Cardiac septum (tissue), 1 donor: ENCODE measurements at places on chromosomes 12 and 14.

DNA sequence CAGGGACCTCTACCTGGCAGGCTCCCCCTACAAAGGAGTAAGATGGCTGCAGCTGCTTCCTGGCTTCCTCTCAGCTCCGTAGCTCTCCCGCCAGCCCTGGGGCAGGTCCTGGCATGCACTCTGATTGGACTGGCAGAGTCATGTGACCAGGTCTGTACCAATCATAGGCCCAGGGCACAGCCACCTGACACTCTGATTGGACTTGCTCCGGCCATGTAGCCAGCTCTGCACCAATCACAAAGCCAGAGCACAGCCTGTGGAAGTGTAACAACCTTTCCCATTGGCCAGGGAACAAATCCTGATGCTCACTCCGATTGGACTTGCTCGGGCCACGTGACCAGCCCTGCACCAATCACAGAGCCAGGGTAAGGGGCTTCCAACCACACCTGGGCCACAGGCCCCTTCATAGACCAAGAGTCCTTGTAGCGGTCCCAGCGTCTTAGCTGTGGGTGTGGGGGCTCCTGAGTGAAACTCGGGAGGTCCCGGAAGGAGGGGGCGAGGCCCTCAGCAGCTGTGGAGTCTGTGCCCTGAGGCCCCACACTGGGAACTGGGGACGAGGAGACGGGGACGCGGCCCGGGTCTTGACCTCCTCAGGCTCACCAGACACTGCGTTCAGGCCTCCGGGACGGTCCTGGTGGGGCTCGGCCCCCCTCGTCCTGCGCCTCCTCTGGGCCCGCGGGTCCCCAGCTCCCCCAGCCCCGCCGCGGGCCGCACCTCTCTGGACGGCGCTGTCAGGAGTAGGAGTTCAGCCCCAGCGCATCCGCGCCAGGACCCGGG, 210.6 kb downstream of the ADGRD1 start:
- no peak for DNase-seq

- DNase-seq, result no peak
Measured at GRCh38 chr12:68913682-68914081, 19.3 kb downstream of the CPM start.

DNA sequence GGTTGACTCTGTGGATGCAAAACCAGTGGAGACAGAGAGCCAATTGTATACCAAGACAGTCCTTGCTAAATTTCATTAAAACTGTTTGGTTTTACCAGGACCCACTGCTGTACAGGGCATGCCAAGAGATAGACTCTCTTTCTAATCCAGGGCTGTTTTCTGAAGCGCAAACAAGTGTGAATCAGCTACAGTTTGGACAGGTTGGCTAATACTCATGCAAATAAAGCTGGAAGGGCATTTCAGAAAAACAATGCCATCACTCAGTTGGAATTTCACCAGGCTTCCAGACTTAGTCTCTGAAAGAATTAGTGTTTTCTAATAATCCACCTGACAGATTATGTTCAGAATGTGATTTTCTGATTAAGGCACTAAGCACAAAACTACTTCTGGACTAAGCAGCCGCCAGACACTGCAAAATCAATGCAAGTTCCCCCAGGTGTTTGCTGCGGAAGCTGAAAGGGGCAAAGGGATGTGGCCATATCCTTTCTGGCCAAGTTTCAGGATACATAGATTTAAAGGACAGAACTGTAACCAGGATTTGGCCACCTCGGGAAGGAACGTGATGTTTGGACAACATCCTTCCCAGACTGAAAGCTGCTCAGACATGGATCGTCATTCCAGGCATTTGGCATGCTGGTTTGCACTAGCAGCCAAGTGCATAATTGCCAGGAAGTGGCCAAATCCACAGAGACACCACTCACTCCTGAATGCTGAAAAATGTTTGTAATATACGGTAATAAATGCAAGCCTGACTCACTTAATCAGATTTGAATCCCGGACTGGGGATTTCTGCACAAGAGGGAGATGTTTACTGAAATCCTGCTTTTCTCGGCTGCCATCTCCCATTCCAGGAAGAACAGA, 32.0 kb upstream of the CDKN3 start:
- DNase-seq, result no peak

DNA sequence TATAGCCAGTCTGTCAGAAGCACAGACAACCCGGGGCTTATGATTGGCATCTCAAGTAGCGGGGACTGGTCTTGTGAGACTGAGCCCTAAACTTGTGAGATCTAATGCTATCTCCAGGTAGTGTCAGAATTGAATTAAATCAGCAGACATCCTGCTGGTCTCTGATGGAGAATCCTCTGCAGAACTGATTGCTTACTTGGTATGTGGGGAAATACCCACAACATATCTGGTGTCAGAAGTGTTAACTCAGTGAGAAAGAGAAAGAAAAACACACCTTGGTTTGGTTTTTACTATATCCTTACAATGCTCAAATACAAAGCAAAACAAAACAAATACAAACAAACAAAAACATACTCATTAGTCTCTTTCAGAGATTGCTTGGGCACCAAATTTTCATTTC, 10.0 kb downstream of the SEL1L start:
- no peak for DNase-seq

- no peak for DNase-seq
Measured at GRCh38 chr12:132190834-132191500, 46.7 kb downstream of the NOC4L start.

- no peak for DNase-seq
Measured at GRCh38 chr14:33934043-33934750, 16.7 kb downstream of the EGLN3 start.

DNA sequence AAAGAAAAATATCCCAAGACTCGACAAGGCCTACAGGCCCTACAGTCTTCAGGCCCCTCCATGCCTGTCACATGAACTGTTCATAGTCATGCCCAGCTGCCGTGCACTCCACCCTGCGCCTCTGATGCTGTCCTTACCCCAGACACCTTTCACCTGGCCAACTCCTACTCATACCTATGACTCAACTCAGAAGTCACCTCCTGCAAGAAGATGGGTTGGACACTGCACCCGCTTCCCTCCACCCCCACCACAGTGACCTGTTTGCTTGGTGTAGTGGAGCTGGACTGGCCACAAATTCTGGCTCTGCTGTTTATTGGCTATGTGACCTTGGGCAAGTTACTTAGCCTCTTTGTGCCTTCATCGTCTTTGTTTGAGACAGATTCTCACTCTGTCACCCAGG, 56.2 kb downstream of the PHETA1 start:
- no peak for DNase-seq

- no peak for DNase-seq
Measured at GRCh38 chr14:31945074-31945613, 132.0 kb upstream of the ARHGAP5 start.

GRCh38 chr14:99327050-99327449, 55.1 kb upstream of the BCL11B start:
- no peak for DNase-seq

DNA sequence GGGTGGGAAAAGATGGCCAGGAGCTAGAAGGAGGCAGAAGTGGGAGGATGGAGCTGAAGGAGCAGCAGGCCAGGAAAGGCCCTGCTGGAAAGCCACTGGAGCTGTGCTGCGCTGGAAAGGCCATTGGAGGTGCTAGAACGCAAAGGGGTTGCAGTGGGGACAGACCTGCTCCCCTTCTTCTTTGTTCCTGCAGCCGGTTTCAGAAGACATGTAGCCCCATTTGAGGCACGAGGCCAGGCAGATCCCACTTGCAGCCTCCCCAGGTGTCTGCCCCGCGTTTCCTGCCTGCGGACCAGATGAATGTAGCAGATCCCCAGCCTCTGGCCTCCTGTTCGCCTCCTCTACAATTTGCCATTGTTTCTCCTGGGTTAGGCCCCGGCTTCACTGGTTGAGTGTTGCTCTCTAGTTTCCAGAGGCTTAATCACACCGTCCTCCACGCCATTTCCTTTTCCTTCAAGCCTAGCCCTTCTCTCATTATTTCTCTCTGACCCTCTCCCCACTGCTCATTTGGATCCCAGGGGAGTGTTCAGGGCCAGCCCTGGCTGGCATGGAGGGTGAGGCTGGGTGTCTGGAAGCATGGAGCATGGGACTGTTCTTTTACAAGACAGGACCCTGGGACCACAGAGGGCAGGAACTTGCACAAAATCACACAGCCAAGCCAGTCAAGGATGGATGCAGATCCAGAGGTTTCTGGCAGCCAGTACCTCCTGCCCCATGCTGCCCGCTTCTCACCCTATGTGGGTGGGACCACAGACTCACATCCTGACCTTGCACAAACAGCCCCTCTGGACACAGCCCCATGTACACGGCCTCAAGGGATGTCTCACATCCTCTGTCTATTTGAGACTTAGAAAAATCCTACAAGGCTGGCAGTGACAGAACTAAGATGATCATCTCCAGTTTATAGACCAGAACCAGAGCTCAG, 2.3 kb upstream of the GPR162 start:
- DNase-seq, result no peak
